ENCODE measurements at places on chromosomes 2 and 18.
A peak's percentile ranks its signal among the peaks of the same experiment; 100 is the strongest.

DNA sequence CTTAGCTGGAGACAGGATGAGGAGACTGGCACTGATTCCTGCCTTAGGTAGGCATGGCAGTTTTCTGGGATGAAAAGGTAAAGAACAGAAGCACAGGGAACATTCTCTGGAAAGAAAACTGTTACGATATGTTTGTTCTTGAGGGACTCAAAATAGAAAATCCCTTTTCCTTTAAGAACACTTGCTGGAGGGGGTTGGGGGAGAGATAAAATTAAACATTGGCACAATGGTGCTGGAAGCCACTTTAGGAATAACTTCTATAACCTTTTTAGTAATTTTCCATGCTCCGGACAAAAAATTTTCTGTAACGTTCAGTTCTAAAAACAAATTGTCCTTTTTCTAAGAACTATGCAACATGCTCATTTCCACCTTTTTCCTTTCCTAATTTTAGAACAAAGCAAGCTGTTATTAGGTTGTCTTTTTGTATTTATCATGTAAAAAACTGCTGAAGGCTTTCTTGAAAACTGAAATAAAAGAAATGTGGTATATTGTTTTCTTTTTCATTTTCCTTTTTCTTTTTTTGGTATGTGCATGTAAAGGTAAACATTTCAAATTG lies 343.8 kb downstream of the EPHA4 start:
- no peak for DNase-seq

DNA sequence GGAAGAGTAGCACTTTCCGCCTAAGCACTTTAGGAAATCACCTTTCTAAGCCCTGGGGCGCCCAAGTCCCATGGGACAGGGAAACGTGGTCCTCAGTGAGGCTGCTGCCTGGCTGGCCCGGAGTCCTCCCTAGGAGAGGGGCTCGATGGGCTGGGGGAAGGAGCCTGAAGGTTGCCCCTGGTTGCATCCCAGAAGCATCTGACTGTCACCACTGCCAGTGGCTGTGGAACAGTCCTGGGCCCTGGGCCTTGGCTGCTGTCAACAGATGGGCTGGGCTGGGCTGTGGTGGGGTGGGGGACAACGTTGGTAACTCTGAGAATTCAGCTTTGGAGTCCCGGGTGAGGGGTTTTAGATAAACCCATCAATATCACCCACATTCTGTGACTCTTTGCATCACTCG lies 22.5 kb downstream of the ASB1 start:
- no peak for DNase-seq

DNA sequence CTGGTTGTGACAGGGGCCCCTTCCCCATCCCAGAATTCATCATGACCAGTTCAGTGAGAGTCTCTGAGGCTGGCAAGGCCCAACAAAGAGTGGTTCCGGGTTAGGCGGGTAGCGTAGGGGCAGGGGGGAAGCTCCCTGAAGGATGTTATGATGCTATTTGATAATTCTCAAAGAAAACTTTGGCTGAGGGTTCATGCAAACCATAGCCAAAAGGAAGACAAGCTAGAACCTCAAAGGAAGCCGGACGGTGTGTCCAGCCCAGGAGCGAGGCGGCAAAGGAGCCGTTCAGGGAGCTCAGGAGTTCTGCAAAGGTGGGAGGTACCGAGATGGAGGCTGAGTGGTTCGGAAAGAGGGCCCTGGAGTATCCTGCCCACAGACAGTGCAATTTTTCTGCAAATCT lies 226.8 kb upstream of the RAB6C start:
- no peak for DNase-seq

- DNase-seq: no peak
Observed at GRCh38 chr2:3244486-3244885, 133.1 kb downstream of the EIPR1 start.

GRCh38 chr2:24659862-24660261 lies 133.3 kb downstream of the PTRHD1 start:
- peak; percentile 26 for DNase-seq

All from WERI-Rb-1 (cell line).